ENCODE measurements at places on chromosomes 5 and 9.

GRCh38 chr5:135246923-135247795, 151.9 kb downstream of the MACROH2A1 start:
- DNase-seq: peak; percentile 64

- DNase-seq: no peak
These were observed 284.3 kb downstream of the CCDC171 start for GRCh38 chr9:15837079-15837679.

- no peak for DNase-seq
These were observed 73.7 kb downstream of the RCL1 start for GRCh38 chr9:4866239-4866969.

GRCh38 chr9:95124582-95125367, 192.7 kb downstream of the FANCC start:
- DNase-seq: no peak

DNA sequence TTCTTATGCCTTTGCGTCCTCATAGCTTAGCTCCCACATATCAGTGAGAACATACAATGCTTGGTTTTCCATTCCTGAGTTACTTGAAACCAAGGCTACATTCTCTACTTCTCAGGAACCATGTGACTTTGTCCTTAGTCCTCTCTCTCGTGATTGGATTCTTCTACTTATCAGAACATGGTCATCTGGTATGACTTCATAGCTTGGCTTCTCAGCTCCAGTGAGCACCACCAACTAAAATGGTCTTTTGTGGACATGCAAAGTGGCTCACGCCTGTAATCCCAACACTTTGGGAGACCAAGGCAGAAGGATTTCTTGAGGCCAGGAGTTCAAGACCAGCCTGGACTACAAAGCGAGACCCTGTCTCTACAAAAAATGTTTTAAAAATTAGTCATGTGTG, 81.2 kb upstream of the NIPBL start:
- no peak for DNase-seq

DNA sequence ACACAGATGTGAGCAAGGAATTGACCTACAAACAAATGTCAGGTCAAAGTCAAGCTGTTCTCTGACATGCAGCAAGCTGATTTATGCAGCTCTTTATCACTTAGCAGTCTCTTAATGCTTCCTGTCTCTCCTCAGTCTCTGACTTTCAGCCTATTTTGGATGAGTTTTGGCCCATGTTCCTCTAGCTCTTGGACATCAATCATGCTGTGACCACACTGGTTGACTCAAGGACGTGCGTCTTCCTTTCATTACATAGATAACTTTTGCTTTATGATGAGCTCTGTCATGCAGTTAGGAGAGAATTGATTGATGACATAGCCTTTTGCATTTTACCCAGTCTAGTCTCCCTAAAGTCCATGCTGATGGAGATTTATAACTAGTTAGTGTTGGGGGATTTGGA, 9.4 kb upstream of the REEP5 start:
- DNase-seq: no peak

- no peak for DNase-seq
These were observed 3.2 kb downstream of the CDKN2B start for GRCh38 chr9:22005702-22006606.

DNA sequence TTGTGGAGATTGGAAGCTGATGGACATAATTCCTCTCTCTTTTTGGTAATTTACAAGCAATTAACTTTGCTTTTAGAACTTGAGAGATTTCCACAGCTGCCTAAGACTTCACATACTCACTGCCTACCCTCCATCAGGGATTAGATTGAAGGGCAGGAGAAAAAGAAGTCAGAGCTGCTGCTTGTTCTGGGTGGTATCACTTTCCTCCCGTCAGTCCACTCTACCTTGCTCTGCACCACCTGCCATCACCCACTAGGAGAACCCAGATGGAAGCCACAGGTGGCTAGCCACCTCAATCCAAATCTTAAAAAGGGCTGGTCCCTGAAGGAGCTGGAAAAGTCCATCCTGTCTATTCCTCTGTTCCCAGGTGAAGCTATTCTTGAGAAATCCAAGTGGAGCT, 10.5 kb downstream of the IRF1 start:
- peak; percentile 14 for DNase-seq

DNA sequence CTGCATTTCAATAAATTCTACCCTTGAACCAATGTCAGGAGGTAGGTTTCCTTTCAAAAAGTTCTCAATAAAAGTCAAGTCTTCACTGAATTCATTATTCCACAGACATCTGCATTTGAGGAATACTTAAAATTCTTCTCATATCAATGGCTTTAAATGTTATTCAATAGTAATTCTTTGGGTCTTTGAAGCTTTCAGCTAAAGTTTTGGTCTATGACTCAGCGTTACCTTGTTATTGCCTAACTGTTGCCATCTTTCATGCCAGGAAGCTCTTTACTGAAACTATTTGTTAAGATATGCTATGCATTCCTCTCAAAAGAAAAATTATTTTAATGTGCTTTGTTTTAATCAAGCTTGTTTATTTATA, 170.5 kb downstream of the NNT start:
- DNase-seq: no peak

DNA sequence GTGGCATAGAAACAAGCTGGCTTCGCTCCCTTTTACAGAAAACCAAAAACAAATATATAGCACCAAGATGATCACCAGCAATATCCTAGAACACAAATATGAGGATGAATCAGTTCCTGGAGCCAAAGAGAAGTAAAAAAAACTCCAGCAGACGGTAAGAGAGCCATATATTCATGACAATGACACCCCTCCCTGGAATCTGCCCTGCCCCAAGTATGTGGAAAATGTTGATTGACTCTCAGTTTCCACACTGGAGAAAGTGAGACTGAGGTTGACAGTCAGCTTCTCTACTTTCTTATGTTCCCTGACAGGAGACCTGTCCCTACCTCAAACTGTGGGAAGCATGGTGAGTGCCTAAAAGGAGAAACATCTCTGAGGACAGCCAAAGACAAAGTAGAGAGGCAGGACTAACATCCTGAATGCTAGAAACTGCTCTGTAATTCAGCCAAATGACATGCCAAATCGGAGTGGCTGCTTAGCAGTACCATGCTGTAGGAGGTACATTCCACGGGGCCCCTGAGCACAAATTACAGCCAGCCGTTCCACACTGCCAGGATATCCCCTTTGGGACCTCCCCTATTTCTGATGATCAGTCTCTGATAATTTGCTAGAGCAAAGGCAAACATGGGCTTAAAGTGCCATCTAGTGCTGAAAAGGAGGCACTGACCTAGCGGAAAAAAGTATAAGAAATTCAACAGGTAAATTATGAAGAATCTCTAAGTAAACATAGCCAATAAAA, 424.0 kb upstream of the RGMB start:
- no peak for DNase-seq

- no peak for DNase-seq
These were observed 63.9 kb upstream of the TGFBR1 start for GRCh38 chr9:99040911-99041582.

- DNase-seq: no peak
These were observed 606.1 kb downstream of the KIF4B start for GRCh38 chr5:155619688-155620087.

DNA sequence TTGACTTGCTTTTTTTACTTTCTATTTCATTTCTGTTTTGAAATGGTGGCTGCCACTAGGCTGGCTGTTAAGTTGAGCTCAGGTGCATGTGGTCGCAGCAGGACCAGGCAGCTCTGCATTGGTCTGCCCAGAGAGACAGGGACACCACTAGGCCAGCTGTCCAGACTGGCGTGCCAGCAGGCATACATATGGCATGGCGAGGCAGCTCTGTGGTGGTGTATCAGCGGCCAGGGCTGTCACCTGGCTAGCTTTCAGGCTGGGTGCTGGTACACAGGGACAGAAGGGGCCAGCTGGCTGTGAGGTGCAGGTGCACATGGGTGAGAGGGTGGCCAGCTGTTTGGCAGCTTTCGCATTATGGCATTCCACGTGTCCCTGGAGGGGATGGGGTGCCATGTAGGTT, 654.0 kb upstream of the ACO1 start:
- no peak for DNase-seq

- no peak for DNase-seq
These were observed 35.0 kb upstream of the TLE1 start for GRCh38 chr9:81724242-81724889.

GRCh38 chr5:159805021-159805420, 111.3 kb upstream of the ADRA1B start:
- DNase-seq: peak; percentile 75

GRCh38 chr5:156913719-156914370, 49.2 kb downstream of the TIMD4 start:
- no peak for DNase-seq

DNA sequence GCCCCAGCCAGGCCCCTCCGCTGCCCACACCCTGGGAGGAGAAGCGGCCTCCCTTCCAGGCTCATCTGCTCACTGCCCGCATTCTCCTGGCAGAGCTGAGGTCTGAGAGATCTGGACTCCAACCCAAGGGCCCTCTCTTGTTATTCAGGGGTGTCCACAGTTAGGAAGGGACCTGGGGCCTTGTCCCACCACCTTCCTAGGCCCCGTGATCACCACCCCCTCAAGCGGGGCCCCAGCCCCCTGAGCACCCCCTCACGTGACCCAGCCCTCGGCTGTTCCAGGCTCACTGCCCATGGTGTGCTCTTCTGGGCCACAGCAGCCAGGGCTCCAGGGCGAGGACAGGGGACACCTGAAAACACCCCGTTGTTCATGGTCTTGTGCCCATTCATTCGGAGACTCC, 48.7 kb downstream of the NEURL1B start:
- peak; percentile 62 for DNase-seq

Data from sigmoid colon (tissue), 7 donors.